ENCODE measurements at places on chromosomes 5 and 9.
A peak's percentile ranks its signal among the peaks of the same experiment; 100 is the strongest.

- no peak for DNase-seq
Measured at GRCh38 chr5:174943785-174944184, 219.4 kb downstream of the MSX2 start.

- no peak for DNase-seq
Measured at GRCh38 chr5:92927291-92927778, 653.7 kb downstream of the NR2F1-AS1 start.

DNA sequence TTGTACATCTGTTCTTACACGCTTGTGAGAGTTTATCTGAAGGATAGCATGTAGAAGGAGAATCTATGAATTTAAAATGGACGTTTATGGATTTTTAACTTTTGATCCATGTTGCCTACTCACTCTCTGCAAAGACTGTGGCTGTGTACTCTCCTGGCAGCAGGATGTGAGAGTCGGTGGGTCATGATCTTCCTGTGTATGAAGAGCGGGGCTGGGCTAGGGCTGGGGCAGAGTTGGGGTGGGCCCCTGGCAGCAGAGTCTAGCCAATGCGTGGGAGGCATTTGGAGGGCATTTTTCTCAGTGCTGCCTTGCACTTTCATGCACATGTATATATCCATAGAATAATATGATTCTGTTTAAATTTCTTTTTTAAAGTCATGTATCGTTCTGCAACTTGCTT lies 24.0 kb upstream of the DAB2IP start:
- DNase-seq, result no peak

GRCh38 chr5:61755726-61756222 lies 423.7 kb downstream of the ZSWIM6 start:
- DNase-seq, result no peak

DNA sequence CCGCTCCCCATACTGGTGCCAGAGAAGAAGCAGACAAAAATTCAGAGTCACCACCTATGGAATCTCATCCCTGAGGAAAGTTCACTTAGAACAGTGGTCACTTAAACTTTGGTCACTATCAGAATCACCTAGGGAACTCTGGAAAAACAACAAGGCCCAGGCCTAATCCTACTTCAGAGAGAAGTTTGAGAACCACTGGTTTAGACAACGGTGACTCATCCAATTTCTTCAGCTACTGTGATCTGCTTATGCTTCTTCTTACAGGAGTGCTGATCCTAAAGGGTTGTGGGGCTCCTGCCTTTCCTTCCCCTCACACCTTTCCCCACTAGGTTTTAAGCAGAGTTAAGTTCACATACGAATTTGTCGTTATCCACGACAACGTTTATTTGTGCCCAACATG lies 194.7 kb upstream of the KLF4 start:
- DNase-seq, result peak; percentile 36

DNA sequence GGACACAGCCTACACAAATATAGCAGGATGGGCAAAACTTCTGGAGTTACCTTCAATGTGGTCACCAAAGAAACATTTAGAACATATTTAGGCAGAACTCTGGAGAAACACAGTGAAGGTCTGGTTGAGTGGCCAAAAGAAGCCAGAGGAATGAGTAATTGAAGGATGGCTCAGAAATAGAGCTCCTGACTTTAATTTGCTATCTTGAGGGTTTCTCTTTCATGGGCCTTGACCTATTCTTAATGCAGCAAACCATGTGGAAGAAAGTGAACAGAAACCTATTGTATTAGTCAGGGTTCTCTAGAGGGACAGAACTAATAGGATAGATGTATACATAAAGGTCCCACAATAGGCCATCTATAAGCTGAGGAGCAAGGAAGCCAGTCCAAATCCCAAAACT lies 650.5 kb downstream of the ACTL7B start:
- no peak for DNase-seq

DNA sequence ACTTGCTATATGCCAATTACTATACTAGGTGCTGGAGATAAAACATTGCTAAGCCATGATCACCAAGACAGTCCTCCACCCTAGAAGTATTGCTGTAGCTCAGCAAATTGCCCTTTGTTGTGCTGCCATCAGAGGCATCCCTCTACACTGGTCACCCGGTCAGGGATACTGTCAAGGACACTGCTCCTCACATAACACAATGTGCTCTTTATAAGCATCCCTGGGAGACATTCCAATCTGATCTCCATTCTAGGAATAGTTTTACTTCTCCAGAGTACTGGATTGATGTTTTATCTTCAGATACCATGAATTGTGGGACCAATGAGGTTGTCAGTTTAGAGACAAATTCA lies 10.4 kb upstream of the DNAJA1 start:
- no peak for DNase-seq

DNA sequence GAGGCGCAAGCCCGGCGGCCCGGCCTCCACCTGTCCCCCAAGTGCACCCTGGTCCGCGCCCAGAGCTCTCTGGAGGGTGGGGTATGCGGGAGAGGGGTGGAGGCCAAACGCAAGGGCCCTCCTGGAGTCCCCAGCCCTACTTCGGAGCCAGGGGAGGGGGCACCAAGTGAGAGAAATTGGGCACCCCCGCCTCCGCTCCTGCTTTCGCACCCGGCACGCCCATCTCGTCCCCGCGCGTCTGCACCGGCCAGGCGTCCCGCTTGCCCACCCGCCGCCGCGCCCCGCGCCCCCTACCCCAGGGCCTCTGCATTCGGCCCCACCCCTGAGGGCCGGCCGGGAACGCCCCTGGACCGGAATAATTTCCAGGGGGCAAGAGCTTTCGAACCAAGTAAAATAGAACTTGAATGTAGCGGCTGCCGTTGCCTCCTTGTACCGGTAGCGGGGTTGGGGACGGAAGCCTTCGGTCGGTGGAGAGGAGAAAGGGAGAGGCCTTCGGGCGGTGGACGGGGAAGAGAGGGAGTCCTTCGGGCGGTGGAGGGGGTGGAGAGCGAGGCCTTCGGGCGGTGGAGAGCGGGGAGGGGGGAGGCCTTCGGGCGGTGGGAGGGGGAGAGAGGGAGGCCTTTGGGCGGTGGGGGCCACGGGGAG lies 694 bp upstream of the PHPT1 start:
- DNase-seq, result no peak

- DNase-seq, result no peak
Measured at GRCh38 chr5:140365941-140366340, 5.9 kb downstream of the SLC4A9 start.

GRCh38 chr5:173230690-173231380 lies 4.2 kb downstream of the NKX2-5 start:
- DNase-seq, result no peak

- no peak for DNase-seq
Measured at GRCh38 chr9:90855208-90855902, 53.7 kb downstream of the SYK start.

DNA sequence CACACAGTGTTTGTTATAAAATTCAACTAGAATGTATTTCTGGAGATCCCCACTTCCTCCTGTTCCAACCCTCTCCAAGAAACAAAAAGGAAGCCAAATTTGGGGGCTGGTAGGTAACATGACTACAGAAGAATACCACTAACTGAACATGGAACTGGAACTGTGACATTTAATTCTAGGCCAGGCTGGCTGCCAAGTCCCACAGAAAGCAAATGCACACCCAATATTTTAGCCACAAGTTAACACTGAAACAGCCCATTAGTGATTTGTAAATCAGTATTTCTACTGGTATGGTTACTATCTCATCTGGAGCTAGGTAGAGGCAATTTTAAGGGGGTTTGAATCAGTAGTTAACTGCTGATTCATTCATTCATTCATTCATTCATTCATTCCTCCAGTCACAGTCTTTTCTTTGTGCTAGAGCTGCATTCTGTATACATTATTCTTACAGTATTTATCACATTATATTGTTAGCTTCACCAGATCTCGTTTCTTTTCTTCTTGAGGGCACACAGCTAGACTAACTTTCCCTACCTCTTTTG lies 131.7 kb upstream of the GDNF start:
- DNase-seq, result no peak

DNA sequence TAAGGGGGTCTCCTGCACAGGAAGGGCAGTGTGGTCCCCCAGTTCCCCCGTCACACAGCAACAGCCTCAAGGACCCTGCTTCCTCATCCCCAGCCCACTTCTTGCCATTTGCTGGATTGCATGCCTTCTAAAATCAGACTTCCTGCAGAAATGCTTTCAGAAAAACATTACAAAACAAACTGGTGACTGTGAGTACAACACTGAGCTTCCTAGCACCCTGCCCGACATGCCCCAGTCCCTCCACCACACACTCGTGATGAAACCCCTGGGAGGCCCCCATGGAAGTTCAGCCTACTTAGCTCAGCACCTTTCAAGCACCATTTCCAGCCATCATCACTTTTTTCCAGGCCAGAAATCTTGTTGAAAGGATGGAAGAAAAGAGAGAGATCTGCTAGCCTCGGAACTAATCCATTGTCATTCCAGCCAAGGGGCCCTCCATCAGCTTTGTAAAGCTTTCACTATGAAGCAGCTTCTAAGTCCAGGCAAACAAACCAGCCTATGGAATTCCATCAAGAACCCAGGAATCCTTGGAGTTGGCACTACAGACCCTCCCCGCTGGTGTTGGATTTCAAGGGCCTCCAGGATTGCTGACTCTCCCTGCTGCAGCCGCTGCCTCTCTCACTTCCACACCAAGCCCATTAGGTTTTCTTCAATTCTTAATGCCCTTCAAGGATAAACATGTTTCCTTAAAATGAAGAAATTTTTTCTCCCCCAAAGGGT lies 114.6 kb downstream of the C5orf15 start:
- DNase-seq, result no peak

GRCh38 chr5:125549322-125549911 lies 803.0 kb upstream of the ZNF608 start:
- DNase-seq, result no peak

GRCh38 chr9:121929893-121930875 lies 162.9 kb downstream of the TTLL11 start:
- no peak for DNase-seq

DNA sequence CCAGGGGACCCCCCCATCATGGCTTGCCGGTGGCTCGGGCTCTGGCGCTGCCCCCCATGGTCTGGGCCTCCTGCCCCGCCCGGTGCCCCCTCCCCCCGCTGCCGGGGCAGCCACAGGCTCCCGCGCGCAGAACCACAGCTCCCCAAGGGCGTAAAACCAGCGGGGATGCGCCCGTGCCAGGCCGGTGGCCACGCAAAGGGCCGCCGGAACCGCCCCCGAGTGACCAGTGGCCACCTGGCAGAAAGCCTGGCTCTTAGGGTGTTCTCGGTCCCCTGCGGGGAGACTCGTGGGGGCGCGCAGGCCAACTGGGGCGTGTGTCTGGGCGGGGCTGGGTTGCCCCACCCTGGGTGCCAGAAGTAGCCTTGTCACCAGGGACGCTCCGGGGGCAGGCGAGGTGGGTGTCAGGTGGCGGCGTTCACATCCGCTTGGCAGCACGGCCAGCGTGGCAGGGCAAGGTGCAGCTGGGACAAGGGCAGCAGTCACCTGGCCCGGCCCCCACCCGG lies 515 bp upstream of the AGPAT2 start:
- no peak for DNase-seq

DNA sequence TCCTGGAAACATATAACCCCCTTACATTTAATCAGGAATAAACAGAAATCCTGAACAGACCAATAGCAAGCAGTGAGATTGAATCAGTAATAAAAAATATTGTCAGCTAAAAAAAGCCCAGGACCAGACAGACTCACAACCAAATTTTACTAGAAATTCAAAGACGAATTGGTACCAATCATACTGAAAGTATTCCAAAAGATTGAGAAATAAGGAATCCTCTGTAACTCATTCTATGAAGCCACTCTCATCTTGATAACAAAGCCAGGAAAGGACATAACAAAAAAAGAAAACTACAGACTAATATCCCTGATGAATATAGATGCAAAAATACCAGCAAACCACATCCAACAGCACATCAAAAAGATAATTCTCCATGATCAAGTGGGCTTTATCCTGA lies 714.0 kb downstream of the SEMA5A start:
- DNase-seq, result no peak

All from fibroblast of skin of back (primary cell).